ENCODE measurements at places on chromosomes 12 and 14.

DNA sequence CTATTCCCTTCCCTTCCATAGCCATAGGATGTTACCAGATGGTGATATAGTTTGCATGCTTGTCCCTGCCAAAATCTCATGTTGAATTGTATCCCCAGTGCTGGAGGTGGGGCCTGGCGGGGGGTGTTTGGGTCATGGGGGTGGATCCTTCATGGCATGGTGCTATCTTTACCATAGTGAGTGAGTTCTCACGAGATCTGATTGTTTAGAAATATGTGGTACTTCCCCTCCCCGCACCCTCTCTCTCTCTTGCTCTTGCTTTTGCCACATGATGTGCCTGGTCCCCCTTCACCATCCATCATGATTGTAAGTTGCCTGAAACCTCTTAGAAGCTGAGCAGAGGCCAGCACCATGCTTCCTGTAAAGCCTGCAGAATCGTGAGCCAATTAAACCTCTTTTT is 181.3 kb downstream of the CAND1 start:
- no peak for DNase-seq

GRCh38 chr12:33253178-33253577 is 186.4 kb downstream of the SYT10 start:
- DNase-seq = no peak

DNA sequence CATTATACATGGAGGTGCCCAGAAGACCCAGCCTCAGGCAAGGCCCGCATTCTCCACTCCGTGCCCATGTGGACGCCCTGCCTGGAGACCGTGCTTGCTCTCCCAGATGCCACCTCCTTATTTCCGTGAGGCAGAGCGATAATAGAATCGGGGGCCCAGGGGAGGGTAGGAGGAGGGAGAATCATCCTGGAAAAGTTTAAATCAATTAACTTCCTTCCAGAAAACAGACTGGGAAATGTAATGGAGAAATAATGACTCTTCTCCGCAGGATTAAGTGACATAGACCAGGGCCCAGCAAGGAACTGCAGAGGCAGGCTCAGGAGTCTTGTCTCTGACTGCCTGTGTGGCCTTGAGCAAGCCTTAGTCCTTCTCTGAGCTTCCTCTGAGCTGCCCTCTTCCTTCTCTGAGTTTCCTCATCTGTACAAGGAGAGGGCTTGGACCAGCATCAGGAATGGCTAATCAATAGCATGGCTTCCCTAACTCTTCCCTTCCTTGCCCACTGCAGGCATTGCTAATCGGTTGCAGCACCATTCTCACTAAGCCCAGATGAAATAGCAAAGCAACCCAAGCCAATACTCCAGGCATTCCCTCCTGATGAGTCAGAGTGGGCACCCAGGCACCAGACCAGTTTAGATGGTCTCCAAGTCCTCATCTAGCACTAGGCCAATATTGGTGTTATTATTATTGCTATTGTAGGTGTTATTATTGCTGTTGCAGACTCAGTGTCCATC is 11.3 kb upstream of the FAM222A start:
- no peak for DNase-seq

DNA sequence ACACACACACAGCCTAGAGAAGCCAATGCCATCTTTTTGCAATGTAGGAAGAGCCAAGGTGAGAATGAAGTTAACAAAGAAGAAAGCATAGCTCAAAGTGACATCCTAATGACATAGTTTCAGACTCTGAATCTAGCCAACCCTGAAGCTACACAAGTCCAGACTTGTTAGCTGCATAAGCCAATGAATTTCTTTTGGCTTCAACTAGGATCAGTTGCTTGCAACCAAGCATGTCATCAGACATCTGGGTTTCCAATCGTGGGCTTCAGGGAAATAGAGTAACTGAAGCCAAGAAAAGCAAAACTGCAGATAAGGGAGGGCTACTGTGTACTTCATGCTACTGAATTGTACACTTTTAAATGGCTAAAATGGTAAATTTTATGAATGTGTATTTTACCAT is 4.4 kb upstream of the GPHN start:
- peak; percentile 87 for DNase-seq

DNA sequence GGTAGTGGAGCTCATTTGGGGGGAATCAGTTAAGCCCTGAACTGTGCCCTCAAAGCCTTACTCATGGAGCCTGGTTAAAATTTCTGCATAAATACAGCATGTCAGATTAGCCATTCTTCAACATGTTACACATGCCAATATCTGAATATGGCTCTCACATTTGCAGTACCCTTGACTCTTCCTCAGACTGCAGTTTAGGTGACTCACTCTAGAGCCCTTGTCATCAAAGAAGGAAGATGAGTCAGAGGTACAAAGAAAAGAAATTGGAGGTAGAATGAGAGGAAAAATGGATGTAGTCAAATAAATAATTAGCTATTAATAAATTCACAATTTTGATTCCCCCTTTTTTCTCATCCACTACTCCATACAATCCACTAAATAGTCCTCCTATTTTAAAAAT is 23.6 kb upstream of the OR4K2 start:
- DNase-seq = no peak

DNA sequence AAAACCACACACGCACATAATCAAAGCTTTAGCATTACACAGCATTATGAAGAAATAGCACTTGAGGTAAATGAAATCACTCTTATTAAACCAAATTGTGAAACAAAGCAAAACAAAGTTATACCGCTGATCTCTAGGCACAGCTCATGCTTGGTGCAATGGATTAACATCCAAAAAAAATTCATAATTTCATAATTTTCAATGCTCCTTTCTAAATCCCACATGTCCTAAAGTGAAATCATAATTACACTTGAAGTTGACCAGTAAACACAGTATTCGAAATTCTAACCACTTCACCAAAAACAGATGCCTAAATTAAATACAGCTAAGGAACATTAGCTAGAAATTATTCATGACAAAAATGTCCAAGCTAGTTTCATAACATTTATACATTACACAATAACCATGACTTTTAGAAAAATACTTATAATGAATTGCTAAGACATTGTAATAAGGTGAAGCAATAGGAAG is 1.5 kb downstream of the MLH3 start:
- DNase-seq = peak; percentile 33

DNA sequence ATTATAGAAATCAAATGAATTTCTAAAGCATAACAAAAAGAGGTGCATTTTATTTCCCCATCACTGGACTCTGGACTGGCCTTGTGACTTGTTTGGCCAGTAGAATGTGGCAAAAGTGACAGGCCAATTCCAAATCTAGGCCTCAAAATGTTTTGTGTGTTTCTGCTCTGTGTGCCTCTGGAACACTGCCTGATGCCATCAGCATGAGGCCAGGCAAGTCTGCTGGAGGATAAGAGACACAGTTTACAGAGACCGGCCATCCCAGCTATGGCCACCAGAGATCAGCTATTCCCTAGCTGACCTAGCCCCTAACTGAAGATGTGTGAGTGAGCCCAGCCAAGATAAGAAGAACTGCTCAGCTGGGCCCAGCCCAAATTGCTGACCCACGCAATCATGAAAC is 32.9 kb downstream of the ASCL1 start:
- DNase-seq = no peak

DNA sequence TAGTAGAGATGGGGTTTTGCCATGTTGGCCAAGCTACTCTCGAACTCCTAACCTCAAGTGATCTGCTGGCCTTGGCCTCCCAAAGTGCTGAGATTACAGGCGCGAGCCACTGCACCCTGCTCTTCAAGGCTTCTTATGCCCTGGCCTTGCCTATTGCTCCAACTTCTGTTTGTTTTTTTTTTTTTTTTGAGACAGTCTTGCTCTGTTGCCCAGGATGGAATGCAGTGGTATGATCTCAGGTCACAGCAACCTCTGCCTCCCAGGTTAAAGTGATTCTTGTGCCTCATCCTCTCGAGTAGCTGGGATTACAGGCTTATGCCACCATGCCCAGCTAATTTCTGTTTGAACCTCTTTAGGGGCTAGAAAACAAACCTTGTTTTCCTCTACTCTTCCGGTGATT is 6.0 kb upstream of the ABCD4 start:
- DNase-seq = no peak

DNA sequence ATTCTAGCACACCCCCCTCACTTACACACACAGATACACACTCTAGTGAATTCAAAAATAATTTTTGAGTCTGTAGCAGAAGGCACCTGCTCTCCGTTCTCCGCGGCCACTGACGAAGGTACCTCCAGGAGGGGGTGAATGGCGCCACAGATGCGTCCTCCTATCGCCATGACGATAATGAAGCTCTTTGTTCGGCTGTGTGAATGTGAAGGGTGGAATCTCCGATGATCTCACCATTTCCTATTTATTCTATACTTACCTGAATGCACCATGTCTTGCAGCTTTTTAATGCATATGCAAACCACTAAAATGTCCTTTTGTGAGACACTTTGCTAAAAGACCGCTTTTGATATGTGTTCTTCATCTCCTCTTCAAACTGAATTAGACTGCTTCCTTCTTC is 162.7 kb downstream of the EGLN3 start:
- DNase-seq = no peak

DNA sequence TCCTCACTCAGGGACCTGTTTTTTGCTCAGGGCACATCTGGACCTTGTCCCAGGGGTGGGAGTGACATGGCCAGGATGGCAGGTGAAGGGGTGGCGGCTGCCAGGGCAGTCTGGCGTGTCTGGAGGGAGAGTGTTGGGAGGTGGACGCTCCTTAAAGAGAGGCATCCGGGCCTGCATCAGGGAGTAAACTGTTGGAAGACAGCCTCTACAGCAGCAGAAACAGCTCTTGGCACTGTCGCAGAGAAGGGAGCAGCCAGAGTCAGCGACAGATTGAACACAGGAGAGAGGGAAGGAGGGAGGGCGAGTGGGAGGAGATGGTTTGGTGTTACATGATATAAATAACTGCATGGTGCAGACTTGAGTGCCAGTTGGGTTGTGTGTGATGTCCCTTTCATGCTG is 52.8 kb downstream of the IGF1 start:
- no peak for DNase-seq

- DNase-seq = no peak
Observed at GRCh38 chr14:22560662-22561365, 28.2 kb downstream of the DAD1 start.

GRCh38 chr12:61095111-61095510 is 1165.1 kb upstream of the USP15 start:
- no peak for DNase-seq

GRCh38 chr14:74019408-74020137 is 424 bp downstream of the BBOF1 start:
- DNase-seq = peak; percentile 81

DNA sequence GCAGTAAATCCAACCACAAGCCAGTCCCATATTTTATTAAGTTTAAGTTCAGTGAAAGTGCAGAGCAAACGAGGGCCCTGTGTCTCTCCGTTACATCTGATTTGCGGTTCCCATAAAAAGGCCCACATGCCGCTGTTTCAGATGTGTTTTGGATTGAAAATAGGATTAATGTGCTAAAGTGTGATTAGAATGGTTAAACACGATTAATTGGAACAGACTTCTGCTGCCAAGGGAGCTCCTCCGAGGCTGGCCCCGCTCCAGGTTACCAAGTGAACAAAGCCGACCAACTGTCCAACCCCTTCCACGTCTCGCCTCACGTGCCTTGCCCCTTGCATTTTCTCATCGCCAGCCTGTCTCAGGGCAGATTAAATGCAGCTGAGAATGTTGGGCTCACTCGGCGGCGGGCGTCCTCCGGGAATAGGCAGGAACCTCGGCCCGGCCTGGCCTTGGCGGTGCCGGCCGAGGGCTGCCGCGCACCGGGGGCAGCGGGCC is 166.5 kb upstream of the GSC start:
- DNase-seq = peak; percentile 41

GRCh38 chr12:105252901-105253300 is 16.9 kb upstream of the APPL2 start:
- no peak for DNase-seq

DNA sequence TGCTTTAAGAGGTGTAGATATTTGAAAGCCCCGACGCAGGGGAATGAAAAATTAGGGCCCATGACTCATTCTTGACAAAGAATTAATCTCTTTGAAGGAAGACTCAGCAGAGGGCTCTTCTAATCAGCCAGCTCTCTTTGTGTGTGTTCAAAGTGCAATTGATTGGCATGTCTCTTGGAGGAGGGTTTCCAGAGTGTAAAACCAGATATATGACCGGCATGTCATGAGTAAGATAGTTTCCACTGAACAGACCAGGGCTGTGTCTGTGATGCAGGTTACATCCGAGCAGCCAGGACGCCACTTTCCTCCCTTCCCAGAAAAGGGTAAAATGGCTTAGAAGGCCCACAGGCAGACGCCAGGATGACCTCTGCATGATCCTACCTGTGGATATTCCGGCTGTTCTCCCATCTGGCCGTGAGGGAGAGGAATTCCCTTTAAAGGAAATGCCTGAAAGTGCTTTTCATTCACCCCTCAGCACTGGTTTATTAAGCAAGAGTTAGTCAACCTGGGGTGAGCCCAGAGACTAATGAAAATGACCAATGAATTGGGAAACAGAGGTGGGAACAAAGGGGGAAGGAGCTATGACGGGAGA is 7.2 kb upstream of the KRT75 start:
- DNase-seq = peak; percentile 76

GRCh38 chr14:79825046-79825521 is 386.2 kb downstream of the DIO2 start:
- DNase-seq = peak; percentile 86

DNA sequence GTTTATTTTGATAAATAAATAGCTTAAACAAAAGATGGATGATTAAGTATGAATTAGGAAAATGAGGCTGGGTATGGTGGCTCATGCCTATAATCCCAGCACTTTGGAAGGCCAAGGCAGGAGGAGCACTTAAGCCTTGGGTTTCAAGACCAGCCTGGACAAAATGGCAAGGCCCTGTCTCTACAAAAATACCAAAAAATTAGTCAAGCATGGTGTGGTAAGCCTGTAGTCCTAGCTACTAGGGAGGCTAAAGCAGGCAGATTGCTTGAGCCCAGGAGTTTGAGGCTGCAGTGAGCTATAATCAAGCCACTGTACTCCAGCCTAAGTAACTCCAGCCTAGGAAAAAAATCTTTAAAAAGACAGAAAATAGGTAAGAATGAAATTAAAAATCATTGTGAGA is 96.0 kb downstream of the BCL2L14 start:
- no peak for DNase-seq

DNA sequence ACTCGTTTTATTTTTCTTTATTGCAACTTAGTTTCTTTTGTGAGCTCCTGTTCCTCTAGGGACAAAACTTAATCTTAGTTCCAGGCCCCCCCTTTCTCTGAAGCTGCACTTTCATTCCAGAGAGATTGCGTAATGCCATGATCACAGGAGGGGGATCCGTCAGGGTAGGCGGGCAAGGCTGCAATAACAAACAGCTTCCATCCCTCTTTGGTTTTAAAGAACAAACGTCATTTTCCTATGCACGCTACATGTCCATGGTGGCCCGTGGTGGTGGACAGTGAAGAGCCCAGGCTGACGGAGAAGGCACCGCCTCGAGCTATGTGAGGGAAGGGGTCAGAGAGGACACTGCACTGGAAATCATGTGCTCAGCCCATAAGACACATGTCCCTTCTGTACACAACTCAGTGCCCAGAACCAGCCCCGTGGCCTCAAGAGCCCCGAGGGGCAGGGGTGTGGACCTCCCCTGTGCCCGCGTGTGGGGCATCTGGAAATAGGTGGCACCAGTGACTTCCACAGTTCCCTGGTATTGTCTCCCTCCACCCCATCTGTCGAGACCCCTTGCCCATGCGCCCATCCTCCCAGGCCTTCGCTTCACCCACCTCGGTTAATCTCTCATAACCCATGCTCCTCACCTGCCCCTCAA is 161.4 kb downstream of the ADGRD1 start:
- no peak for DNase-seq

All from fibroblast of pulmonary artery (primary cell).